Progenitor cell of endocrine pancreas (in vitro differentiated cells): ENCODE measurements at places on chromosomes 7 and 10.

- DNase-seq = no peak
Measured at GRCh38 chr10:101468159-101468558, 114.2 kb downstream of the BTRC start.

DNA sequence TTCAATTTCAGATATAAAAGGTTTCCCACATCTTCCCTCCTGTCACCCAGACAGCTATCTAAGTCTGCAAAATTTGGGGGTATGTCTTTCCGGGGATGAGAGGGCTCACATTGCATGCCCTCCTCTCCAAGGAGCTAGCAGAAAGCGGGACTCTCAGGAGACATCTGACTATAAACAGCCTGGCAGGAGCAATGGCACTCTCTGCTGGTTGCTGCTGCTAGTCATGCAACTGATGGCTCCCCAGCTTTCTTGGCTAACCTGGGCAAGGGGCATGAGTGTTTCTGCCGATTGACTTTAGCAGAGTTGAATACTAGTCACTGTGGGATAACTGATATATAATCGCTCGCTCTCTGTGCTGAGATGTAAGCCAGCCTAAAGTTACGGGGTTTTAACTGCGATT, 12.0 kb downstream of the TBX20 start:
- DNase-seq = no peak

DNA sequence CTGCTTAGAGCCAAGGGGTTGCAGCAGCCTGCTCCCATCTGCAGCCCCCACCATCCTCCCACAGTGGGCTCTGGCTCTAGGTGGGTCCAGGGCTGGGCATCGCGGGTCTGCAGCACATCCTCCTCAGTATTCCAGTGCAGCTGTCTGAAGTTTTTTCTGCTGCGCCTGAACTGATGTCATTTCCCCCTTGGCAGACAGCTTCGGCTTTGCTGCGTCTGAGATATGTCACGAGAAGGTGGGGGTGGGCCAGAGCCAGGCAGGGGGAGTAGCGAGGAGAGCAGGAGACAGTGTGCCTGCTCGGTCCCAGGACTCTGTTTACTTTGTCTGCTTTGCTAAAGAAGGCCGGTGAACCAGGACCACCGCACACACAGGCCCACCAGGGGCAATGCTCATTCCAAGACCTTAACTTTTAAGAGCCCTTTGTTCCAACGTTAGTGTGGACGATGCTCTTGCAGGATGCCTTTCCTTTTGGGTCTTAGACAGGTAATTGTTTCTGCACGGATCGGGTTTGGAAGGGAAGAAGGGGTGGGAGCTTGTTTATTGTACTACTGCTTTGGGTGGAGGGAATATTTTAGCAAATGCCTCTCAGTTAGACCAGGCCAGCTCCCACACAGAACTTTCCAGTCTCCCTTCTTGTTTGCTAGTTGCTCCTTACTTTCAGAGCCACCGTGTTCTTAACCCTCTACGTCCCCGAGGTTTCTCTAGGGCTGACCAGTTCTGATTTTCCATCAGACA, 32.4 kb downstream of the WBP1L start:
- DNase-seq = no peak

GRCh38 chr7:53607961-53608360, 572.5 kb downstream of the POM121L12 start:
- no peak for DNase-seq

GRCh38 chr7:52079726-52080125, 763.1 kb upstream of the COBL start:
- no peak for DNase-seq

- DNase-seq = no peak
Measured at GRCh38 chr7:74092321-74092963, 8.8 kb downstream of the LIMK1 start.

- DNase-seq = no peak
Measured at GRCh38 chr10:129949411-129949810, 14.7 kb downstream of the EBF3 start.

GRCh38 chr7:54252256-54253035, 289.7 kb upstream of the VSTM2A start:
- no peak for DNase-seq
